ENCODE measurements at places on chromosomes 6 and 20. TPM values are rescaled to one million over a fixed set of nuclear protein-coding genes. Genes with fewer than 3 reads are reported as not detected.

PACSIN1 gene
- not detected for total RNA-seq

NMBR gene
- total RNA-seq: not detected

TIAM2 gene
- 3.2 TPM for total RNA-seq

RPS6KA2 gene
- 0.07 TPM for total RNA-seq

TAAR5 gene
- total RNA-seq: not detected

SLC2A10 gene
- total RNA-seq: not detected

HTR1B gene
- not detected for total RNA-seq

HLA-DRA gene
- not detected for total RNA-seq

PTCRA gene
- not detected for total RNA-seq

TSBP1 gene
- total RNA-seq: not detected

MAP3K7 gene
- total RNA-seq: 12.8 TPM

ZNF512B gene
- total RNA-seq: 12.4 TPM

SLC25A27 gene
- total RNA-seq: 0.70 TPM

CTAGE9 gene
- not detected for total RNA-seq

FOXA2 gene
- 12.9 TPM for total RNA-seq

TMEM74B gene
- 3.1 TPM for total RNA-seq

JPH2 gene
- total RNA-seq: 0.88 TPM

ABHD16B gene
- total RNA-seq: not detected

HLA-DPA1 gene
- total RNA-seq: not detected

SLC22A2 gene
- total RNA-seq: 0.23 TPM

NKX2-4 gene
- not detected for total RNA-seq

TINAG gene
- not detected for total RNA-seq

APOM gene
- 2.9 TPM for total RNA-seq

TAAR2 gene
- not detected for total RNA-seq

CST9 gene
- total RNA-seq: not detected

PHACTR3 gene
- not detected for total RNA-seq

ZBTB46 gene
- 0.46 TPM for total RNA-seq

TUBB2B gene
- 13.2 TPM for total RNA-seq

CALHM5 gene
- total RNA-seq: 0.10 TPM

ADGRB3 gene
- not detected for total RNA-seq

PARD6B gene
- total RNA-seq: 2.6 TPM

CLPSL2 gene
- 1.4 TPM for total RNA-seq

CDSN gene
- total RNA-seq: not detected
